ENCODE measurements at places on chromosomes 2 and 18.

GRCh38 chr18:7224198-7224597, 6.7 kb upstream of the LRRC30 start:
- DNase-seq: no peak

- no peak for DNase-seq
Measured at GRCh38 chr2:108570416-108570815, 36.1 kb downstream of the LIMS1 start.

DNA sequence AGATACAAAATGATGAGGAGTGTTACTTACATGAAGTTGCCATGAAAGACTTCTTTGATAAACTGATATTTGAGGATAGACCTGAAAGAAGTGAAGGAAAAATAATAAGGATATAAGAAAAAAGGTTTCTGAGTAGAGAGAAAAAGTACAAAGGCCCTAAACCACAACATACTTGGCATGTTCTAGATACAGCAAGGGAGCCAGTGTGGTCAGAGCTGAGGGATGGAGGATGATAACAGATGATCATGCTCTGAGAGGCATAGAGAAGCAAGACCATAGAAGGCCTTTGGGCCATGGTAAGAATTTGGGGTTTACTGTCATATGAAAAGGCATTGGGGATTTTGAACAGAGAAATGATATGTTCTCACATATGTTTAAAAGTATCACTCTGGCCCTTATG, 424.1 kb upstream of the CHST9 start:
- no peak for DNase-seq

DNA sequence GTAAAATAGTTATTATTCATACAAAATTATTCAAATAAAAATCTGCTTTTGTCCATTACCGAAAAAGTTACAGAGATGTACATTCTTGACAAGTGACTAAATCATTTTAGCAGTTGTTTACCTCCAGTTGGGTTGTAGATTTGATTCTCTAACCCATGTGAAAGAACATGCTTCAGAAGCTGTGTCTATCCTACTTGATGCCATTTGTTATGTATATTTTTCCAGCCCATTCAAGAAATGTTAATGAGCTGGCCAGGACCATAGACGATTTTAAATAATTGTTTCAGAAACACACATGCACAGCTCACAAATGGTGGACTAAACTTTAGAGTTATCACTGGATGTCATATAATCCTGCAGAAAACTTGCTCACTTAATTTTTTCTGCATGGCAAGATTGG, 391.1 kb upstream of the REG3G start:
- DNase-seq: no peak

GRCh38 chr18:35050028-35050546, 8.9 kb downstream of the MAPRE2 start:
- no peak for DNase-seq

- DNase-seq: no peak
Measured at GRCh38 chr2:191926671-191927070, 79.8 kb upstream of the CAVIN2 start.

DNA sequence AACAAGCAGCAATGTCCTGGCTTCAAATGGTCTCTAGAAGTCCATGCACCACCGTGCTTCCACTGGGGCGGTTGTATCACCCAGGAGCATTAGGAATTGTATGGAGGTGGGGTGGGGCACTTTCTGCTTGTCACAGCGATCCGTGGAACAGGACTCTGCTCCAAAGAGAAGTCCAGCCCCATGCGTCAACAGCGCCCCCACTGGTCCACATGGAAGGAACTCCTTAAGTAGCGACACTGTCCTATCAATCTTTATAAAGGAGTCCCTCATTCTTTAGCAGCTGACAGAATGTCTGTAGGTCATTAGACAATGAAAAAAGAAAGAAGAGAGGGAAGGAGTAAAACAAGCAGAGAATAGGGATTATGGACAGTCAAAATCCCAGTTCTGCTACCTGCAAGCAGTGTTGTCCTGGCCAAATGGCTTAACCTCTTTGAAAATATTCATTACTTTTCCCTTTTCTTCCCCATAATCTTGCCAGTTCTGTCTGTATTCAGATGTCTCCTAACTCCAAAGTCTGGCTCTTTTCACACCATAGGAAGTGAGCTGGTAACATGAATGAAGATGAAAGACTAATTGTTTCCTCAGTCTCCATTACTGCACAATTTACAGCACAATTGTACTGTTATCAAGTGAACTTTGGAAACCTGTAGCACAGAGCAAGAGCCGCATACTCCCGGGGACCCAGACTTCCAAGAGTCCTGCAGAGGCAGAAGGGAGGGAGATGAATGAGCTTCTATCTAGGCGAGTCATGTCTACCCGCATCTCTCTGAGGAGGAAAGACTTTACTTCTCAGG, 9.9 kb downstream of the NFE2L2 start:
- DNase-seq: no peak

DNA sequence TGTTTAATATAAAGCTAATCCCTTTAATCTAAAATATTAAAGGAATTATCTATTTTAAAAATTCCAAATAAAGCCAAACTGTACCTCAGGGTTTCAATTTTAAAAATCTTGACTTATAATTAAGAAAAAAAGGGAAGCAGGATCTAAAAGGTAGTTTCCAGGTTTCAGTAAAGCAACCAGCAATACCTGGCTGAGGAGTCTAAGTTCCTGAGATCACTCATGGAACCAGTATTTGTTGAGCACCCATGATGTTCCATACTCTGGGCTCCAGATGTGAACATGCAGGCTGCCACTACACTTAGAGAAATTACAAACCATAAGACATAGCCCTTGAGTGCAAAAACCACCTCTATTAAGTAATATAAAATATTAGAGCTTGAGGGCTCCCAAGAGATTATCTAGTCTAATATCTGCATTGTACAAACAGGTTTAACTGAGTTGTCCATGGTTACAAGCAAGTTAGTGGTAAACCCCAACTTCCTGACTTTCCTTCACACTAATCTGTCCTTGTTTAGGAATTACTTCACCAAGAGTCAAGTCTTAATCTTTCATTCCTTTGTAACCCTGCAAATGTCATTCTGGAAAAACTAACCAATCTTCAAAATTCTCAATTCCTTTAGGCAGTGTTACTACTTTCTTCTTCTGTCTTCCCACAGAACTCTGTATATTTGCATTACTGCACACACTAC, 49.2 kb downstream of the CLASP1 start:
- no peak for DNase-seq

DNA sequence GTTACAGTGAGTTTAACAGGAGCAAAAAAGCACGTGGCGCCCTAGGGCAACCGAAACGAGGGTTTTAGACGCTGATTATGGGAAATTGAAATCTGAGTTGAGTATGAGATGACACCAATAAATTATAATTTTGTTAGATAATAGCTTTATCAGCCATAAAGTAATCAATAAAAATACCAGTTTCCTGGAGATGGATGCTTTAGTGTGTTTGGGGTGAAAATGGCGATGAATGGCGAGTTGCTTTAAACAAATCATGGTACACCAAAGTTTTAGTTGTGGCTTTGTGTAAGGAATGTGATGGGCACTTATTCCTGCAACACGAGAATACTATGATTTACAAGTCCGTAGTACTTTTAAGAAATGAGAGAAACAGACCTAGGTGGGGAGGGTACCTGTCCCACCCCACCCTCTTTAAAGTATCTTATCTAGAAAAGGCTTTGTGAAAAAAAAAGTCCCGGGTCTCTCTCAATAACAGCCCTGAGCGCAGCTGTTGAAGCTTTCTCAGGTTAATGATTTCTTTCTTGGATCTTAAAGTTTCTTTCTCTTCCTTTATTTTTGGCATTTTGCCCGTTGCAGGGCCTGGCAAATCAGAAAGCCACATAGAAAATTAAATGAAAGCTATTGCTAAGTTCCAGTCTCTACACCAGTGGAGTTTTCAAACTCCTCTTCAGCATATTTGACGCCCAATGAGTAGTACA, 1.5 kb upstream of the RRM2 start:
- no peak for DNase-seq

- no peak for DNase-seq
Measured at GRCh38 chr2:233399306-233400225, 45.3 kb downstream of the DGKD start.

- DNase-seq: no peak
Measured at GRCh38 chr2:189763908-189764661, 1.5 kb upstream of the OSGEPL1 start.

DNA sequence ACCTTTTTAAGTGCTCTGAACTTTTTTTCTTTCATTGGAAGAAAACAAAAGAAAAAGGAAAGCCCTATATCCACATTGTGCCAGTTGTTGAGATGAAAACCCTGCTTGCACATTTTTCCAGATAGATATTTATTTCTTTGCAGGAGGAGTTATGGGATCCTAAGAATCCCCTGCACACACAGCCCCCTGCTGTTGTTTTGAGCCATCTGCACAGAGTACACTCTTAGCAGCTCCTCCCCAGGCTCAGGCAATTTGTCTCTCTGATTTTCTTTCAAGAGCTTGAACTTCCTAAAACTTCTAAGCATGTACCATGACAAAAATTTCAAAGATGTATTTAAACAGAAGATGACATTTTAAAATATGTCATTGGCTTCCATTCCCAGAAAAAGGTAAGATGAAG, 436.9 kb downstream of the METTL4 start:
- DNase-seq: no peak

DNA sequence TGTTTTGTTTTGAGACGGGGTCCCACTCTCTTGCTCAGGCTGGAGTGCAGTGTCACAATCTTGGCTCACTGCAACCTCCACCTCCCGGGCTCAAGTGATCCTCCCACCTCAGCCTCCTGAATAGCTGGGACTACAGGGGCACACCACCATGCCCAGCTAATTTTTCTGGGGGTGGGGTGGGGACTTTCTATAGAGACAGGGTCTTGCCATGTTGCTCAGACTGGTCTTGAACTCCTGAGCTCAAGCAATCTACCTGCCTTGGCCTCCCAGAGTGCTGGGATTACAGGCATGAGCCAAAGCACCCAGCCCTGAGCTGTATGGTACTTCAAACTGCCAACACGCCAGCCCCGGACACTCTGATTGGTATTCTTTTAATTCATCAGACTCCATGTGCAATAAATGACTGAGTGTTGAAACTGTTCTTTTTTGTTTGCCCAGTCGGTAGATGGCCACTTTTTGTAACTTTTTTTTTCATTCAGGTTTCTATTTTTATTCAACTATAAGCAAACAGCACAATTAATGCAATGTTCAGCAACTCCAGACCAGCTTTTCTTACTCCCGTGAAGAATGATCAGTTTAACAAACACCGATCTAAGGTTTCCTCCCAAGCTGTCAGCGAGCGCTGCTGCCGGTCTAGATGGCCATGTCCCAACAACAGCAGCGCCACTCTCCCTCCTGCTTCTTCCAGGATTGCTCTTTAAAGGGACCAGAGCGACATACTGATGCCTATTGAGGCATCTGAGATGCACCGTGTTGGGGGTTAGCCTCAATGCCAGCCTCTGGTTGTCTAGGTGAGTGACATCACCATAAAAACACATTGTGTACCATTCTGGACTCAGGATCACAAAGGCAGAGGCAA, 12.5 kb upstream of the TGOLN2 start:
- DNase-seq: no peak

GRCh38 chr18:23448291-23448690, 4.8 kb upstream of the RIOK3 start:
- DNase-seq: no peak

DNA sequence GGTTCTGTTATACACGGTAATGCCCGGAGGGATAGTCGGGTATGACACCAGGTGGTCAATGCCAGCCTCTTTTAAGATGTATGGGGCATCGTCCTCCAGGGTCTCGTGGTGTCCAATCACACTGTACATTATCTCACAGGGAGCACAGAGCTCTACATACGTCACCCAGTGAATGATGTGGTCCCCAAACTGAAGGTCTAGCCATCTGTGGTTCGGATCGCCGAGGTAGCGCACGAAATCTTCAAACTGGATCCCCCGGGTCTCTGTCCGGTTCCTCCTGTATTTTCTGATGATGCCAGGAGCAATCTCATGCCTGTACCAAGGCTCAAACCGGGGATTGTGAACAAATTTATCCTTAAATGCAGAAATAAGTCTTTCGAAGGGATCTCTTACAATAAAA, 24.1 kb downstream of the CHST10 start:
- no peak for DNase-seq

DNA sequence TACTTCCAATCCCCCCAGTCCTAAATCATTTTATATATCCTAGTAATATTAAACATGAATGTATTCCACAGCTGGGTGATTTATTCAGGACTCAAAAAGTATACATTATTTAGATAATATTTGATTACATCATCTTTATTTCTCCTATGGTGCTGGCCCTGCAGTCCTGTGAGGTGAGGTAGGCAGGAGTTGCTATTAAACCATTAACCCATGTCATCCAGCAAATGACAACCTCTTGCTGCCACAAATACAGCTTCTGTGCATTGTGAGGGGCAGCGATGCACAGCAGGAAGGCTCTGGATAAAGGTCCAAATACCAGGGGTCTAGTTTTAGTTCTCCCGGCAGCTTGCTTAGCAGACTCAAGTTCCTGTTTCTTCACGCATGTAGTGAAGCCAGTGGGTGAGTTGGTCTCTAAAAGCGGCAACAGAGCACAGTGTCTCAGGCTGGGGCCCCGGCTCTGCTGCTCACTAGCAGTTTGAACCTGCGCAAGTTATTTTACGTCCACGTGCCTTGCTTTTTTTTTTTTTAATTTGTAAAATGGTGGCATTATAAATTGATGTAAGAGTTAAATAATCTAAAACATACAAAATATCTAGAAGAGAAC, 36.1 kb downstream of the INSIG2 start:
- DNase-seq: no peak

DNA sequence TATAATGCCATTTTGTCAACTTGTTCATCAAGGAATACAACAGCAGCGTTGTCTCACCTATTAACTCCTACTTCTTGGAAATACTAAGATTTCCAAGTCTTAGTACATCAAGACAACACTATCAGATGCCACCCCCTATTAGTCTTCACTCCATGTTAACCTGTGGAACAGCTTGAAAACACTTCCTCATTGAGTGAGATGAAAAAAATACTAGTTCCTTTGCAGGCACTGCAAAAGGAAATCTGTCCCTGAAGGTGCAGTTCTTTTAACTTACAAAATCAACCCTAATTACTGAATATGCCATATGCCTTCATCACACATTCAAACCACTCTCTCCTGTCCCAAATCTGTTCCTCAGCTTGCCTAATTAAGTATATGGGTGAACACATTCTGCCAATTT, 4.0 kb downstream of the CWC22 start:
- DNase-seq: no peak

GRCh38 chr2:188984680-188985079, 10.5 kb downstream of the COL3A1 start:
- DNase-seq: no peak

DNA sequence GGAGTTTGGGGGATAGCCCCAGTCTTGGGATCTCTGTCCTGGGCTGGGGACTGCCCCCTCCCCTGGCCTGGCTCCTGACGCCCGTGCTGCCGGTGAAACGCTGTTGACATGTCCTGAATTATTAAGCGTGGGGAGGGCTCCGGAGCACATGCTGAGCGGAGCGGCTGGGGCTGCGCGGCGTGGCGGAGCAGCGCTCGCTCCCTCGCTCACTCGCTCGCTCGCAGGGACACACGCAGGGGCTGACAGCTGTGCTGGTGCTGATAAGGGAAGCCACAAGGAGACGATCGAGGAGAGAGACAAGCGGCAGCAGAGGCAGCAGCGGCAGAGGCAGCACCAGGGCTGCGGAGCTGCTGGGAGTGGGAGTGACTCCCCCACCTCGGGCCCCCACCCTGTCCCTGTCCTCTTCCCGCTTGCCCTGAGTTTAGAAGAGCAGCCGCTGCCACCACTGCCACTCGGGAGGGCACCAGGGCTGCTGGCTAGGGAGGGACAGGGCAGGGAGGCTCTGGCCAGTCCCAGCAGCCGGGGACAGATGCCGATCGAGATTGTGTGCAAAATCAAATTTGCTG, at the start of gene ASIC4:
Gene ASIC4 (plus strand): TSS at position 287 of the 566 bp plus-strand sequence. CDS start 243 bp downstream, at position 530.
- no peak for DNase-seq

All from stimulated activated CD4-positive, alpha-beta T cell treated with anti-CD3 and anti-CD28 coated beads, Interleukin-15, amount 100 ng/mL, for 1 hour (primary cell).